Spinal cord (tissue), 10 donors: ENCODE measurements at places on chromosomes 2 and 18. TPM values are rescaled to one million over a fixed set of nuclear protein-coding genes. Genes with fewer than 3 reads are reported as not detected.

DNA sequence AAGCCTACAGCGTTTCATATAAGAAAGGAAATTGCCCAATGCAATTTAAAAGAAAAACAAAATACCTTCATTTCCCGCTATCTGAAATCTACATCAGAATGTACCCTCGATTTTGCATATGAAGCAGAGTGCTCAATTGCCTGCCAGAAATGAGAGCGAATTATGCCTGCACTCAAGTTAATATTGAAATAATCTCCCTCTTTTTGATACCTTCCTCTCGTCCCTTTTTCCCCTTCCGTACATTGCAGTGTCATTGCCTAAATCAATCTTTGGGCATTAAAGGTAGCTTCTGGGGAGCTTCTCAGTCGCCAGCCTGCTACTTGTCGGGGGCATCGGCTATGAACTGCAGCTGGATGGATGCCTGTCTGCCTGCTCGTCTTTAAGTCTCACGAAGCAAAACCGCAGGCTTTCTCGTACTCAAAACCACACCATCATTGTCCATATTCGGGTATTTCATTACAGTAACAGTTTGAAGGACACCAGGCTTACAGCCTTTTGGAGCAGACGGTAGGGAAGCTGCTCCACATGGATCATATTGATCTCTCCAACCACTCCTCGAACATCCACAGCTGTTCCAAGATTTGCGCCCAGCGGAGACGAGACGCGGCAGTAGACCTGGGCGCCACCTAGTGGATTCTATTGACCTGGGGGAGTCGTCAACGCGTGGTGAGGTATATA is 64.0 kb upstream of the HNRNPA3 start:
- DNase-seq, result peak; percentile 77

DNA sequence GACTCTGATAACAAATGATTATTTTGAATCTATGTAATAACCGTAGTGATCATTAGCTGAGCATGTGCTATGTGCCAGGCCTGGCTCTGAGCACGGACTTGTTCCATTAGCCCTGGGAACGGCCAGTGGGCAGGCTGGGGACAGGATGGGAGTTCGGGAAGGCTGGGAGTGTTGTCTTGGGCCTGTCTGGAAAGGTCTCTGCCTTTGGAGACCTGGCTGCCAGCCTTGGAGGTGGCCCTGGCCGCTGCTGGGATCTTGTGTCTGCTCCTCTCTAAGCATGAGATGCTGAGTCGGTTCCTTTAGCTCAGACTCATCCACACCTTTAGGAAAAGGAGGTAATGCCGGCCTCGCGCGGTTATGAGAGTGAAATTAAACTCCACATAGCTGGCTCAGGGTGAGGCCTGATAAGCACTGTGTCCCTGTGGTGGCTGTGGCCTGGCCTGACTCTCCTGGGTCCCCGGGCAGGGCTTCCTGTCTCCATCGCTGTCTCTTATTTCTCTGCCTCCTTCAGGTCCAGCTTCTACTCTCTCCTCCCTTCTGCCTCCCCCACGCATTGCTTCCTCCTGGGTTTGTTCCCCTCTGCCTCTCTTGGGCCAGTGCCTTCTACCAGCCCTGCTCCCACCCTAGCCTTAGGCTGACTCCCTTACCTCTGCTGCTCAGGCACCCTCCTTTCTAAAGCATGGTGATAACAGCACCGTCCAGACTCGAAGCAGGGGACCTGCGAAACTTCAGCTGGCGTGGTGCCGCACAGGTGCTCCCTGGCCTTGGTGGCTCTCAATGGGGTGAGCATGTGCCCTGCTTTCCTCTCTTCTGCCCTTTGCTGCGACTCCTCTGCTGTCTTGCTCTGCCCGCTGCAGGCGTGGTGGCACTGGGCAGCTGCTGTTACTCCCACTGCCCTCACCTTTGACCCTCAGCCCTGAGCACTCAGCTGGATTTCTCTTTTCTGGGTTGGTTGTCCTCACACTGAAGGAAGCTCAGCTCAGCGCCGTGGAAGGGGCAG is 41.8 kb downstream of the NCK2 start:
- DNase-seq, result no peak

- no peak for DNase-seq
These were observed 29.3 kb downstream of the PIEZO2 start for GRCh38 chr18:11119959-11120587.

DNA sequence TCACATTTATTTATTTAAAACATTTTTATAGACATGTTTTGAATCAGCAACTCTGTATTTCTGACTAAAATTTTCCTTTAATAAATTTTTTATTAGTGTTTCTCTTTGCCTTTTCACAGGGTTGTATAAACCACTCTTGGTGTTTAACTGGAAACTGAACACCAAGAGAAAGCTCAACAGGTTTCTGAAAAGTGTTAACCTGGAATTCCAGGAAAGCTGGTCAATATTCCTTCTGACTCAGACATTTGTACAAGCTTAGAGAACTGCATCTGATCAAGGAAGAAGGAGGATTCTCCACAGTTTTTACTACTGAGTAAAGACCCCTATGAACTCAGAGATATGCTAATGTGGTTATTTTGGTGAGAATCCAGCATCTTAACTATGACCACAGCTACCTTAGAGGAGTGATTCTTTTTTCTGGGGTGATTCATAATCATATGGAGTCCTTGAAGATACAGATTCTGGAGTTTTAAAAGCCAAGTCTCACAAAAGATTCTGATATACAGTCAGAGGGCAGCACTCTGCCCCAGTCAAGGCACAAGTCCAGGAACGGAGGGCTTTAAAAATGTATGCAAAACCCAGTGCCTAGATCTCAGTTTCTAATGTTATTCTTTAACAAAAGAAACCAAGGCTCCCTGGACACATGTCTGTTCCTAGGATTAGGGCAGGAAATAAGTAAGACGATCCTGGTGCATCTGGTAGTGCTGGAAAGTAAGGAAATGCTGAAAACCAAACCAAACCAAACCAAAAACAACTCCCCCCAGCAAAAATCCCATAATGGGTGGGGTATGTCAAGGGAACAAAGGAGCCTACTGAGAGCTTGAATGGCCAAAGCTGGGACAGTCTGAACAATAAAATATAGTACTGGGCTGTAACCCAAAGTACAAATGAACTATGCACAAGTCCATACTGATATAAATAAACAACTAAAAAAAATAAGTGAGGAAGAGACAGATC is 85.1 kb upstream of the FZD5 start:
- no peak for DNase-seq

DNA sequence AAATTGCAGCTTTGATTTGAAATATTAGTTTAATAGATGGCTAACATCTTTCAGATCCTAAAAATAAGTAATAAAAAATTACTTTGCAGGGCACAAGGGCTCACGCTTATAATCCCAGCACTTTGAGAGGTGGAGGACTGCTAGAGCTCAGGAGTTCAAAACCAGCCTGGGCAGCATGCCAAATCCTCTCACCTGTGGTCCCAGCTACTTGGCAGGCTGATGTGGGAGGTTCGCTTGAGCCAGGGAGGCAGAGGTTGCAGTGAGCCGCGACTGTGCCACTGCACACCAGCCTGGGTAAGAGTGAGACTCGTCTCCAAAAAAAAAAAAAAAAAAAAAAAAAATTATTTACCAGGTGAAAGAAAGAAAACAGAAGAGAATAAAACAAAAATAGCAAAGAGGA is 449.8 kb downstream of the NRXN1 start:
- no peak for DNase-seq

- peak; percentile 27 for DNase-seq
These were observed 328.0 kb downstream of the TSN start for GRCh38 chr2:122083256-122084048.

DNA sequence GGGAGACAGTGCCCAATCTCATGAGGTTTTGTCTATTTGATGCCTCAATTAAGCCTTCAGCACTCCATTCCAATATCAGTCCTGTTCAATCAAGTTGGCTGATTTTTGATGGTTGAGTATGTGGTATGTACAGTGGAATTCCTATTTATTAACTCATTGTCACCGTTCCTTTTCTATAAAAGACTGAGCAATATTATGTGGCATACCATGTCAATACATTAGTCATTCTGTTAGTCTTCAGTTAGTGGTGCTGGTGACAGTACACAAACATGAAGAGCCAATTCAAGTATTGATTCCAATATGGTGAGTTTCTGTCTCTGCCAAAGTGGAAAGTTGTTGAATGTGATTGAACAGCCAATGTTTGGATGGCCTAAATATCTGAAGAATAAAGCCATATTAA is 1343.9 kb downstream of the SUCLG1 start:
- no peak for DNase-seq

GRCh38 chr2:124970030-124970429 is 944.9 kb downstream of the CNTNAP5 start:
- DNase-seq, result no peak

GRCh38 chr2:124476291-124476690 is 451.2 kb downstream of the CNTNAP5 start:
- DNase-seq, result no peak

GRCh38 chr2:213248637-213249036 is 35.6 kb upstream of the SPAG16 start:
- DNase-seq, result no peak

GRCh38 chr2:237966250-237966564 is 607 bp upstream of the UBE2F start:
- no peak for DNase-seq

GRCh38 chr2:226410247-226410835 is 389.3 kb downstream of the IRS1 start:
- DNase-seq, result no peak

DNA sequence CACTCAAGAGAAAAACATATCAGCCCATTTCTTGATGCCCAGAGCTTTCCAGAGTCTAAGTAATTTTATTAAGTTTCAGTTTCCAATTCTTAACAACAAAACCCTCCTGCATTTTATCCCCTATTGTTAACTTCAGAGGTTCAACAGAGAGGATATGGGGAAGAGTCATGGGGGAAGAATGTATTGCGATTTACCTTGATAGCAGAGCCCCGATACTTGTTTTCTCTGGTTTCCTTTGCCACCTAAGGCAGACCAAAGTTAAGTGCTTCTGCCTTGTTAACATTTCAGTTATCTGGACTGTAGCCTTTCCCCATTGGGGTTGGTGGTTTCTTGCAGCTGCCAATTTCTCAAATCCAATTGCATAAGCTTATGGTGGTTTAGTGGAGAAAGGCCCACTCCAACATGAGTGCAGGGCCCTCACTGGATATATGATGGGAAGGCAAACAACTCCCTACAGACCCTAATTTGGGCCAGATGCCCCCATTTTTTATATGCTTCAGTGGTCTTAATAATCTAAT is 82.0 kb upstream of the ITGB6 start:
- no peak for DNase-seq

DNA sequence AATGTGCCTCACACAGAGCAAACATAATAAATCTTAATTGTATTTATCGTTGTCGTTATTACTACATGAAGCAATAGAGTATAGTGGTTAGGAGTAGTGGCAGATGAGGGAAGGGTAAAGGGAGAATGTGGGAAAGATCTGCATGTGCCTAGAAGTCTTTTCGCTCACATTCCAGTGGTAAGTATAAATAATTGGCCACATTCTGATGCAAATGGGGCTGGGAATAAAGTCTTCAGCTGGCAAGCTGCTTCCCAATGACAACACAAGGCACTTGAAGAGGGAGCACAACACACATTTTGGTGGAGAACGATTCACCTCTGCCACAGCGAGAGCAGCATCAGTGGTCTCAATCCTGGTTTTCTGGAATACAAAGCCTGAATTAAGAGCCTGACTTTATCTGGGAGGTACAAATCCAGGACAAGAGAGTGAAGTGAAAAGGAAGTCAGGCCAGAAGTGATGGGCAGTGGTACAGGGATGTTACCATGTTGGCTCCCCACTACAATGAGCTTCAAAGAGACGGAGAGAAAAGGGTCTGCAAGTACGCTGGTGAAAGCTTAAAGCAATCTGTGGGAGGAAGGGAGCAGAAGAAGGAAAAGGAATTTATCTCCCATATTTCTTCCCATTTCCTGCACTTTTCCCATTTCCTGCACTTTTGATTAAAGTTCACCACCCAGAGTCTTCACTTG is 112.3 kb downstream of the ARHGAP15 start:
- no peak for DNase-seq

- DNase-seq, result no peak
These were observed 33.2 kb downstream of the ANKRD29 start for GRCh38 chr18:23629444-23629946.

DNA sequence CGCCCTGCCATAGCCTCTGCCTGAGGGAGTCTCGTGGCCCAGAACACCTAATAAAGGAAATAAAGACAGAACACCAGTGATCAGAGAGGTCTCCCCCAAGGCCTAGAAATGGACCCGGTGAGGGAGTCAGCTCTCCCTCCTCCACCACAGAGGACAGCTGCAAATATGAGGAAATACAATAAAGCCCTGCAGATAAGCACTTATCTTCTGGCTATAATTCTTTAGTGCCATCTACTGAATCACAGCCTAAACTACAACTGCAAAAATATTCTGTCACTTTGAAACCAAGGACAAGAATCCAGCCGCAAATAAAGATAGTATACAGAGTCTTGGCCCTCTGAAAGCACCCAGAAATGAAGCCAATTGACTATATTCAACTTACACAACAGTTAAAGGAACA is 42.4 kb upstream of the TACR1 start:
- DNase-seq, result no peak

GRCh38 chr2:43038034-43038695 is 188.2 kb downstream of the ZFP36L2 start:
- no peak for DNase-seq

DNA sequence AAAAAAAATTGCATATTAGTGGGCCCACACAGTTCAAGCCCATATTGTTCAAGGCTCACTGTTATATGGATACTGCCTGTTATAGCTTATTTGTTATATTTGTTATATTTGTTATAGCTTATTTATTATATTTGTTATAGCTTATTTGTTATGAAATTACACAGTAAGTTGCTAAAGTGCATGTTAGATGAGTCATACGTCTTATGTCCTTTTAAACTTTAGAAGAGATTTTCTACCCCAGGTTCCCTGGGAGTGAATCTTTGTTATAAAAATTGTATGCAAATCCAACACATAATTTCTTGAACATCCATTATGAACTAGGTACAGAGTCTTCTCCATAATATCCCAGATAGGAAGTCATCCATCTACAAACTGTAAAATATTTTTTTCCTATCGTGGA is 22.1 kb downstream of the HTR2B start:
- DNase-seq, result no peak

GRCh38 chr2:180842461-180842860 is 137.9 kb upstream of the UBE2E3 start:
- no peak for DNase-seq

- DNase-seq, result no peak
These were observed 187.4 kb downstream of the ARL4C start for GRCh38 chr2:234309431-234309830.

KLF7 gene
- total RNA-seq, result 30.0 TPM

SNTG2 gene
- 4.2 TPM for total RNA-seq

ZNF892 gene
- 16.2 TPM for total RNA-seq

FOXD4L1 gene
- total RNA-seq, result 0.10 TPM

COL3A1 gene
- total RNA-seq, result 2,960 TPM

ZAP70 gene
- 0.40 TPM for total RNA-seq

SPP2 gene
- 0.22 TPM for total RNA-seq

DGKD gene
- total RNA-seq, result 26.0 TPM

SP140 gene
- total RNA-seq, result 1.6 TPM

AQP12A gene
- not detected for total RNA-seq

ANKRD12 gene
- 97.1 TPM for total RNA-seq

HRH4 gene
- 0.06 TPM for total RNA-seq

ANKRD30B gene
- 0.20 TPM for total RNA-seq
